ENCODE measurements at places on chromosomes 12 and 14.

GRCh38 chr12:31353750-31354708 is 28.1 kb upstream of the SINHCAF start:
- DNase-seq: no peak

GRCh38 chr12:131077931-131078391 is 124.3 kb downstream of the ADGRD1 start:
- no peak for DNase-seq

GRCh38 chr14:75098682-75099081 is 28.2 kb downstream of the NEK9 start:
- no peak for DNase-seq

DNA sequence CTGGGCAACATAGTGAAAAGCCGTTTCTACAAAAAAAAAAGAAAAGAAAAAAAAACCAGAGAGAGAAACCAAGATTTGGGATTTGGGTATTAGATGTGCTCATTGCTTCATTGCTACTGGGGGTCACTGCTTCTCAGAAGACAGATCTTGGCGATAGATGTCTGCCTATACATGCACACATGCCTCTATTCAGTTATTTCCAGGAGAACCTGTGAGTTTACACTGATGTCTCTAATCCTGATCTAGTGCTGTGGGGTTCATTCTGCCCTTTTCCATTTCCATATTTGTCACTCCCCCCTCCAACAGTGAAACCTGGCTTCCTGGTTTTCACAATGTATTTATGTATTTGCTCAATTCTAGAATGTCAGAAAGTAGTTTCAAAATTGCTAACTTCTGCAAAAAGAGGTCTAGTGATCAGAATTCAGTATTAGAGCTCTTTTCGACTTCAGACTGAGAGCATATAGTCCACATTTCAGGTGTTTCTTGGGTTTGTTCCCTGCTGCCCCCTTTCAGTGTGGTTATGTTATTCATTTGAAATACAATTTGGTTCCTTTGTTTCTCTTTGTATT is 111.0 kb downstream of the SLC25A47 start:
- DNase-seq: no peak

- DNase-seq: no peak
These were observed 5.0 kb upstream of the MEG3 start for GRCh38 chr14:100820957-100821356.

Measured in activated CD4-positive, CD25-positive, alpha-beta regulatory T cell (primary cell).